ENCODE measurements at places on chromosomes 1 and 21.

GRCh38 chr1:8562222-8562621 is 244.3 kb downstream of the SLC45A1 start:
- no peak for DNase-seq

DNA sequence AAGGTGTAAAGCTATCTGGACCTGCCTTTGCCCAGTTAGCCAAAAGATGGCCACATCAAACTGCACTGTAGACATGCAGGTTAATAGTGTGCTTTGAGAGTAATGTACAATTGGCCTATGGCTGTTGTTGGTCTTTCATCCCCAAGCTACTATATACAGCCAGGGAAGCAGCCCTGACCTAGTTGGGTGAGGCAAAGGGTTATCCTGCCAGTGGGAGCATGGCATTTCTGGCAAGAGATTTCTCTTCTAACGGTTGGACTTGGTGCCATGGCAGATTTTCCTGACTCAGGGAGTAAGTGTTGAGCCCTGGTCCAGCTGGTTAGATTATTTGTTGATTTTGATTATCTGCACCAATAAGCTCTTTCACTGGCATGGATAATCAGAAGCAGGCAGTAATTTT is 119.8 kb downstream of the SDCCAG8 start:
- DNase-seq, result no peak

DNA sequence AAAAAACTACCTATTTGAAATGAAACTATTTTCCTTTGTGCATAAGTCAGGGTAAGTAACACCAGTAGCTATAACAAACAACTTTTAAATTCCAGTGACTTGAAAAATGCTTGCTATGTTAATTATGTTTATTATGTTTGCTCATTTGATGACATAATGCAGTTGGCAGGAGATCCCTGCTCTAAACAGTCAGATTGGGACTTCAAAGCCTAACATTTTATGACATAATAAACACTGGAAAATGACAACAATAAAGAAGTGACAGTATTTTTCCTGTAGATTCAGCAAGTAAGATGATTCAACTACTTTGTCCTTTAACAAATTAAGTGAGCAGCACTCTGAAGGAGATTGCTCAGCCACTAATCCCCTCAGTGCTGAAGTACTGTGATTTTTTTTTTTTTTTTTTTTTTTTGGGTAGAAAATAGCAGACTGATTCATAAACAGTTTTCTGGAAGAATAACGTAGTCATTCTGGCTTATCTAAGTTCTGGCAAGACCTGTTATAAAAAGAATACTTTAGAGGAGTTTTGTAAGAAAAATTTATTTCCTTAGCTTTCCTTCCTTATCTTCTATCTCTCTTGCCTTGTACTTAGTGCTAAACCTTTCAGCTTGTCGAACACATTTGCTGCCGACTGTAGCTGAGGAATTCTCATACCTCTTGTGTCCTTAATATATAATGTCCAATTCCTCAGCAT is 207.2 kb downstream of the PTGER3 start:
- DNase-seq, result no peak

- DNase-seq, result no peak
These were observed 82.3 kb downstream of the CLIC4 start for GRCh38 chr1:24827379-24828135.

- DNase-seq, result no peak
These were observed 19.5 kb upstream of the PWP2 start for GRCh38 chr21:44087426-44088400.

DNA sequence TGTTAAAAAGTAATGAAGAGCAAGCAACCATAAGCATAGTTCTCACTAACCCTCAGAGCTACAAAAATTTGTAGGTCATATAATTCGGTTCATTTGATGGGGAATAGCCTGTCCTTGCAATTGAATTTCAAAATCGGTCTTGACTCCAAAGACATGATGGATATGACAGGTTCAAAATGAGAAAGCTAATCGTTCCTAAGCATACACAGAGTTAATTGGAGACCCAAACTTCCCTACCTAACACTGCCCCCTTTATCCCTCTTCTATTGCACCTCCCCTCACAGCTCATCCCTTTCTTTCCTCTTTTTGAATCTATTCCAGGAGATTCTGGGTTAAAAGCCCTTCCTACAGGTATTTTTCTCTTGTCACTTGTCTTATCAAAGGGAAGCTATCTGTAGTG is 390.0 kb upstream of the PTBP2 start:
- DNase-seq, result no peak

All from activated CD4-positive, alpha-beta T cell treated with anti-CD3 and anti-CD28 coated beads, Interleukin-2, amount 50 U/mL, for 48 hours (primary cell).